ENCODE measurements at places on chromosomes 4 and X. TPM values are rescaled to one million over a fixed set of nuclear protein-coding genes. Genes with fewer than 3 reads are reported as not detected.
A peak's percentile ranks its signal among the peaks of the same experiment; 100 is the strongest.

MAGEA9B gene
- not detected for total RNA-seq

ASB5 gene
- total RNA-seq = 0.16 TPM

SH3D19 gene
- 31.6 TPM for total RNA-seq

SMIM10L2A gene
- total RNA-seq = 1.4 TPM

ITIH6 gene
- total RNA-seq = not detected

DNA sequence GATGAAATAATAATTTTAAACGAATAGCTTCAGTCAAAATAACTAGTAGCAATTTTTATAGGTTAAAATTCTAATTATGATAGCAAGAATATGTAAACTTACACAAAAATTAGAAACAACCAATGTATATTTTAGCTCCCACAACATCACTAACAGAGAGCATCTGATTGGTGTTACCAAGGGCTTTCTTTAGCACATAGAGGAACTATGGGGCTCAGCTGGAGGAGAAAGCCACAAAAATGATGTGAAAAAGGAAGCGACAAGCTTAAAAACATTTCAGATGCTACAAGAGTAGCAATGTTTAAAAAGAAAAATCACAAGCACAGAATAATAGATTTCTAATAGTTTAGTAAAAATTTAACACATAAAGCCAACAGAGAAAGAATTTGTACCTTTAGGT is 56.3 kb downstream of the ATP8A1 start:
- ATAC-seq = no peak

DNA sequence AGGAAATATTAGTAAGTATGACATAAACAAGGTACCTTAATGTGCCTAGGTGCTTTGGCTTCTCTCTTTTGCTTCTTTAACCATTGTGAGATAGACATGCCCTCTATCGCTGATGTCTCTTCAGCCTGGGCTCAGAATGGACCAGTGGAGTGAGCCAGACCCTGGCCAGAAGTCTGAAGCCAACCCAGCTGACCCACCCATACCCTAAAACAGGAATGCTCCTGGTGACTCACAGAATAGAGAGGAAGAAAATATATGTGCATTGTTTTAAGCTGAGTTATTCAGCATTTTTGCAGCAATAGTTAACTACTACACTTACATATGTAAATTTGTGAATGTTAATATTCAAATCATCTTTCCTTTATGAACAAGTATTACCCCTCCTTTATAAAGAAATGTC is 167.5 kb upstream of the PCDH10 start:
- no peak for ATAC-seq

DNA sequence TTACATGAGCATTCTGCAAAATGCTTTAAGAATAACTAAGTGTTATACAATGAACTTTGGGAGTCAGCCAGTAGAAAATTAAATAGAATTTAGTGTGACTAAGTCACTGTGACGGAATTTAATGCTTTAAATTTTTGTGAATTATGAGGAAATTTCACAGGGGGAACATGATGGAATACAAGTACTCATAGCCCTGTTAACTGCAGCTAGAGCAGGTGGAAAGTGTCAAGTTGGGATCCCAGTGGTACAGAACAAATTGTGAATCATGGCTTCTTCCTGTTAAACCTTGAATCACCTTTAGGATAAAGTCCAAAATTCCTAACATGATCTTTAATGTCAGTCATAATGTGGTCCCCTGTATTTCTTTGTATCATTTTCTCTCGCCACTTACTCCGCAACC is 212.2 kb upstream of the CENPE start:
- ATAC-seq = no peak

DNA sequence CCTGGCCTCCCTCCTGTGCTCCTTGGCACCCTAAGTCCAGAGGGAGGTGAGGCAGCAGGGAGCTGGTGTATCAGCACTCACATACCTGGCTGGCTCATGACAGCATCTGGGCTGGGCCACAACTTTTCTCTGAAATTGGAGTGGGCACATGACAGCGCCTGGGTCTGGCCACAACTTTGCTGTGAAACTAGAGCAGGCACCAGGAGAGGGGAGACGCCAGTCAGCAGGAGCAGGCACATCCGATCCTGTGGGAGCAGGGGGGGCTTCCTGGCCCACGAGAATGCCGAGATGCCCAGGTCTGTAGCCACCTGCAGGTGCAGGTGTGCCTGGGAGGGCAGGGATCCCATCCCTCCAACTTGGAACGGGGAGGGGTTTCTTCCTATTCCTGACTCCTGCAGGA is 69.7 kb upstream of the PPP3CA start:
- ATAC-seq = no peak

- ATAC-seq = peak; percentile 17
These were observed 34.3 kb downstream of the IRF2 start for GRCh38 chr4:184439856-184440594.

DNA sequence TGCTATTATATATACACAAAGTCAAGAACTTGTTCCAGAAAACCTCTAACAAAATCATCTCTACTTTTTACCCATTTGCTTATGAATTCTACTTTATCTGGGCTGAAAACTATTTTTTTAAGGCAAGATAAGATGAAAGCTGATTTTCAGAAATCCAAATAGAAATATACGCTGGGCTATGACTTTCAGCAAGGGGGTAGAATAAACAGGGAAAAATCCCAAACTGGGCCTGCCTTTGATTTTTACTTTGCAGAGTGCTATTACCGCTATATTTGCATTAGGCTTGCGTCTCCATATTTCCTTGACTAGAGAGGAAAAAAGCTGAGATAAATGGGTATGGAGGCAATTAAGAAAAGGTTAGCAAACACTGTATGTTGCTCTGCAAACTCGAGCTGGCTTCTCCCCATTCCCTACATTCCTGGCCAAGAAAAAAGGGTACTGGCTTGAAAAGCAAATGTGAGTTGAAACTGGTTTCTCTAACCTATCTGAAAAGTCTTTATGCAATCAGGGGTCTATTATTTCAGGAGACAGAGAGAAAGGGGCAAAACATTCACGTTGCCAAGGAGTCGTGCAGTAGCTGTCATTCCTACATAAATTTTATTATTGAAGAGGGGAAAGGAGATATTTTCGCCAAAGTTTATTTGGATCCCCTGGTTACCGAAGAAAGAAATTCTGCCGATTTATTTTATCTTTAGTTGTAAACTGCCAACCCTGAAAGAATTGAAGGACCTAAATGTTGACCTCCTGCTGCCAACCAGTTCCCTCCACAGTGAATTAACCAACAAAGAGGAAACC is 2.2 kb downstream of the TMEM47 start:
- ATAC-seq = no peak

DNA sequence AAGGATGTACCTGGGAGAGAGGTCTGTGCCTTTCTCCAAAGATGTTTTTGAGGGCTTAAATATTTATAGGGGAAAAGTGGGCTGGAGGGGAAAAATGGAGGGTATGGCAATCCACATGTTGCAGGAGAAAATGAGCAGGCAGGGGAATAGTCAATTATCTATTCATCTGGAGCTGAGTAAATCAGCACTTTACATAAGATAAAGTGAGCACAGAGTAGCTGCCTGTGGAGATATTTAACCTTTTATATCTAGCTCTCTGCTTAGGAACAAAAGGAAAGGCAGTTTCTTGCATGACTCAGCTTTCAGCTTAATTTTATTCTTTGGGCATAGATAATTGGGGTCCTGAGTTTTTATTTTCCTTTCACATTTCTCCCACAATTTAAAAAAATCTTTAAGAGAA is 93.6 kb upstream of the NPY2R start:
- no peak for ATAC-seq

All from esophagus mucosa (tissue), 1 donor.